ENCODE measurements at places on chromosomes 6 and 20.

GRCh38 chr20:35394271-35394670 is 17.5 kb downstream of the UQCC1 start:
- no peak for DNase-seq

DNA sequence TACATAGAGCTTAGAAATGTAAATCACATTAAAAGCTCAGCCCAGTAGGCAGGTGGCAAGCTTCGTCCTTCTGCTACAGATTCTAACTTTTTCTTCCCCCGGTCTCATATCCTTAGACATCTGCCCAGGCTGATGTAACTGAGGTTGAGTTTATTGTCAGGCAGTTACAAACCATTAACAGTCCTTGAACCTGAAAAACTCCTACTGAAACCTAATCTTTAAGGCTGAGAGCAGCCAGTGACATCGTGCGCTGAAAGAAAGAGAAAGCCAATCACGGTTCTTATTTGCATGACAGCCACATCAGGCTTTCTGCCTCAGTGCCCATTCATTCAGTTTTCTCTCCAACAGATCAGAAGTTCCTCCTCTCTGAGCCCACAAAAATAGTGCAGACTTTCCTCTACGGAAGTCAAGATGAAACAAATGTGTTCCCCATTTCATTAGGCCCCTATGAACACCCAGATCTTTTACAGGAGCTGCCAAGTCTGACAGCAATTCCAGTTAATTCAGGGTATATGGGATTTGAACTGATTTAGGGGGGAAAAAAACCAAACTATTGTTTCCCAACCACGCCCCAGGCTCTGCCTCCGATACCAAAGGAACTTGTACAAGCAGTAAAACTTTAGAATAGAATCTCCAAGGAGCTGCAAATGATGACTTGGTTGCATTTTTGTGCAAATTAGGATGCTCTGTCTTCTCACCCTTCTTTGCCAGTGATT is at the start of gene NHSL1:
TSS of gene NHSL1 (minus strand) at position 192 of the 716 bp plus-strand sequence. CDS start 204 bp downstream, outside the sequence.
- DNase-seq = no peak

DNA sequence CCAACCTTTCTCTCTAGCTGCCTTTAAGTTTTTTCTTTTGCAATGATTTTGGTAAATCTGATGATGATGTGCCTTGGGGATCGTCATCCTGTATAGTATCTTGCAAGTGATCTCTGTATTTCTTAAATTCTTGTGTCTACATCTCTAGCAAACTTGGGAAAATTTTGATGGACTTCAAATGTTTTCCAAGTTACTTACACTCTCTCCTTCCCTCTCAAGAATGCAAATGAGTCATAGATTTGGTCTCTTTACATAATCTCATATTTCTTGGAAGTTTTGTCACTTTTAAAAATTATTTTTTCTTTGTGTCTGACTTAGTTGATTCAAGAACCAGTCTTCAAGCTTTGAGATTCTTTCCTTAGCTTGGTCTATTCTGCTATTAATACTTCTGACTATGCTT is 176.4 kb downstream of the TBC1D32 start:
- no peak for DNase-seq

GRCh38 chr6:129843573-129843972 is 17.5 kb downstream of the TMEM244 start:
- no peak for DNase-seq

DNA sequence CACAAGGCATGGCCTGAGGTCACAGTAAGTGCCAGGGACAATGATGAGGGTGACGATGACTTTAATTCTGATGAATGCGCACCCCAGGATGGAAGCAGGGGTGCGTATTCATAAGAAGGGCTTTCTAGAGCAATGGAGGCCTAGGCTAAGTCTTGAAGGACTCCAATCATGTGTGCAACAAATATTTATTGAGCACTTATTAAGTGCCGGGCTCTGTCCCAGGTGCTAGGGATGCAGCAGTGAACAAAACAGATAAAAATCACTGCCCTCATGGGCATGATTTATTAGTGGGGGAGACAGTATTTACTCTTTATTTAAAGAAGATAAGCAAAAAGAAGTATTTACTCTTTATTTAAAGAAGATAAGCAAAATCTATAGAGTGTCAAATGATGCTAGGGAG is 198.2 kb upstream of the KCNG1 start:
- DNase-seq = no peak

GRCh38 chr6:46867411-46867810 is 54.3 kb downstream of the ADGRF5 start:
- DNase-seq = no peak
